Suppressor macrophage treated with lipopolysaccharide for 1 hour (primary cell): ENCODE measurements at places on chromosomes 3 and 15.

GRCh38 chr15:77723756-77724155 lies 91.0 kb upstream of the LINGO1 start:
- no peak for DNase-seq

- no peak for DNase-seq
Observed at GRCh38 chr15:33296050-33296449, 14.7 kb upstream of the RYR3 start.

GRCh38 chr15:57596978-57597377 lies 5.3 kb downstream of the MYZAP start:
- DNase-seq = no peak

- DNase-seq = no peak
Observed at GRCh38 chr3:54342676-54343075, 220.3 kb downstream of the CACNA2D3 start.

DNA sequence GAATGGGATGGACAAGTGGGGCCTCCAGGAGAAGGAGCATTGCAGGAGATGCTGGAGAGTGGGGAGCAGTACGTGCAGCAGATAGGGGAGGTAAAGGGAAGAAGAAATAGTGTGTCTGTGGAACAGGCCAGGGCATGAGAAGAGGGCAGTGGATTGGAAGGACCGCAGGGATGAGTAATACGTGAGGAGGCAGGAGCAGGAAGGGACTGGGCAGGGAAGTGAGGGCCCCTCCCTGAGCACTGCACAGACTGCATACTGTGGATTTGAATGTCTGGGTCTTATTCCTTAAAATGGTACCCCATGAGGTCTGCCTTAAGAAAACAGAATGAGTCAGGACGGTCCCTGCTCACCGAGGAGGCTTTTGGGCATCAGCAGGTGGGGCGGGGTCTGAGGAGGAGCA lies 210.0 kb upstream of the NDN start:
- no peak for DNase-seq

DNA sequence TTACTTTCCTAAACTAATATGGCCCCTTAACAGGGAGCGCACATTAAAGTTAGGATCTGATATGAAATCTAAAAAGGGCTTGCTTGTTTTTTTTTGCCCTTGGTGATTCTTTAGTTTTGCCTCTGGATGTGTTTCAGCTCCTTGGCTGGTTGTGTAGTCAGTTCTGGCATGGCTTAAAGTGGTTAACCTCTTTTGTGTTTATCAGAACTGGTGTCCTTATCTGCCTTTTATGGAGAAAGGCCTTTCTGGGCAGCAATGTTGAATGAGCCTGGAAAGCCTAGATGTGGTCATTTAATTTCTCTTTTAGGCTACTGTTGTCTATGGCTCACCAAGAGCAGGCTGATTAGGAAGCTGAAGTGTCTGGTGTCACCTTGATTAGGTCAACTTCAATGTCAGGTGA lies 254.5 kb upstream of the ROPN1 start:
- no peak for DNase-seq

DNA sequence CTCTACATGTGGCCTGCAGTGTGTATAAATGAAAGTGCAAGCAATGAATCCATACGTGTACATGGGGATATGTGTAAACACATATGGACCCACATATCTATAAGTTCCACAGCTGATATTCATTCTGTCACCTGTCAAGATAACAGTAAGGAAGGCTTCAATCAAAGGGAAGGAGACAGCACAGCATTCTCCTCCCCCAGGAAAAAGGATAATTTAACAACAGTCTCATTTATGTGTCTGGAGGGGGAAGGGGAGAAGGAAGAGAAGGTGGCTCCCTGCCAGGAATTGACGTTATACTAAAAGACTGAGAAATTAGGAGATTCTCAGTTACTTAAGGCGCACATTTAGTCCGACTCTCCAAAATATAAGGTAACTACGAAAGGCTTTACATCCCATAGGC lies 345.9 kb downstream of the FOXP1 start:
- no peak for DNase-seq

- no peak for DNase-seq
Observed at GRCh38 chr3:66487465-66487864, 13.4 kb downstream of the LRIG1 start.

DNA sequence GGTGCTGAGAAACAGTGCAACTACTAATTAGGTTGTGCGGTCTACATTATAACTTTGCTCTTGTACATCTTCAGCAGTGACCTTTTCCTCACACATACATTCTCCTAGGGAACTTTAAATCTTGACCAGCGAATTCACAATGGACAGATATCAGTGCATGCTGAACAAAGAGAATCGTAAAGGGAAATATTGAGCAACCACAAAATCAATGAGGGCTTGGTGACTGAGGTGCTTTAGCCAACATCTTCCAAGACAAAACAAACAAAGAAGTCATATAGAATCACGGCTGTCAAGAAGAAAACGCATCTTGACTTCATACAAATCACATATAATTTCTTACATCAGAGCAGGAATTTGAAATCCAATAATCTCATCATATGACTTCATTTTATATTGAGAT lies 1022.0 kb downstream of the ROBO1 start:
- DNase-seq = no peak

- DNase-seq = no peak
Observed at GRCh38 chr3:40079203-40079846, 230.2 kb upstream of the EIF1B start.

DNA sequence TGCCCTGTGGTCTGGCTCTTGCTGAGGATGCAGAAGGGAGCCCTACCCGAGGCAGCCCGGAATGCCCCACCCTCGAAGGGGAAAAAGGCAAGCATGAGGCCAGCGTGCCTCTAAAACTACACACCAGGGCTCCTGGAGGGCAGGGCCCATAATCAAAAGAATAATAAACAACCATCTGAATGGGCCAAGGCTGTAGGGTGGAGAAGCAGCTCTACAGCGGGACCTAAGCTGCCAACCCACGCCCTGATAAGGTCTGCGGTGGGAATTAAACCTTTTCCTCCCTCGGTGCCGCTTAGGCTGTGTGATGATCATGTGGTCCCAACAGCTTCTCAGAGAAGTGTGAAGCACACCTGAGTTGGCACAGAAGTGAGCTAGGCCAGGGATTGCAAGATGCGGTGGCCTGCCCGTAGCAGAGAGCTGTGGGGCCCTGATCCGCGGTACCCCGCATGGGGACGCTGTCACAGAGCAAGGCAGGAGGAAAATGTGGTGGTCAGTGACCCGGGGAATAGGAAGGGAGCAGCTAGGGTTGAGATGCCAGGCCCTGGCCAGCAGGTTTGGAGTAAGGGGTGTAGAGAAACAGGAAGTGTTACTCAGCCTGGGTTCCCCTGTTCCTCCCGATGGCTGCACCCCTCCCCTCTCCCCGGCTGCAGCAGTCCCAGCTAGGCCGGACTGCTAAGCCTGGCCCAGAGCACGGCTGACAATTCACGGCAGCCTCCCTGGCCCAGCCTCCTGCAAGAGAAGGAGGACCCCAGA lies 1.1 kb upstream of the C15orf62 start:
- no peak for DNase-seq

DNA sequence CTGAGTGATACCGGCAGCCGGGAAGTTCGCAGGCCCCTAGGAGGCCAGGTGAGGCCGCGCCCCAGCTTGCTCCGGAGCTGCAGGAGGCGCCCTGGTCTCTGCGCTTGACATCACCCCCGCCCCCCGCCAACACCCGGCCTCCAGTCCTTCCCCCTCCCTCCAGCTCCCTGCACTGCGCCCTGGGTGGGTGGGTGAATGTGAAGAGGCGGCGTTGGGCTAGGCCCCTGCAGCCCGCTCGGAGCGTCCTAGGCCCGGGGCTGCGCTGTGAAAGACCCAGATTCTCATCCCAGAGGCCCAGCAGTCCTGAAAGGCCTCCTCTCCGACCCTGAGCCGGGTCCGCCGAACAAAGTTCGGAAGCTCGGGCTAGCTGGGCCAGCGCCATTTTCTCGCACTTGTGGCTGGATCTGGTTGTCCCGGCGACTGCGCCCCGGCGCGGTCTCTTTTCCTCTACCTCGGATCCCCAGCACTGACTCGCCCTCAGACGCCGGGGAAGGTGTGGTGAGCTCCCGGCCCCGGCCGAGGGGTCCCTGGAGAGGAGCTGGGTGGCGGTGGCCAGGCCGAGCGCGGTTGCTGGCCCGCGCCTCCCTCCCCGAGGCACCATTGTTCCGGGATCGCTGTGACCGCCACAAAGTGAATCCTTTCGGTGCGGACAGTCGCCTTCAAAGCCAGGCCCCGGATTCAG lies 12.9 kb downstream of the ZIC4 start:
- no peak for DNase-seq
